ENCODE measurements at places on chromosomes 5 and 9. TPM values are rescaled to one million over a fixed set of nuclear protein-coding genes. Genes with fewer than 3 reads are reported as not detected.

SH3TC2 gene
- polyA plus RNA-seq = 1.5 TPM

GRCh38 chr5:86979811-86980411 lies 287.8 kb upstream of the RASA1 start:
- peak; percentile 54 for DNase-seq

CKMT2 gene
- polyA plus RNA-seq = 0.10 TPM

SLC45A2 gene
- not detected for polyA plus RNA-seq

DNA sequence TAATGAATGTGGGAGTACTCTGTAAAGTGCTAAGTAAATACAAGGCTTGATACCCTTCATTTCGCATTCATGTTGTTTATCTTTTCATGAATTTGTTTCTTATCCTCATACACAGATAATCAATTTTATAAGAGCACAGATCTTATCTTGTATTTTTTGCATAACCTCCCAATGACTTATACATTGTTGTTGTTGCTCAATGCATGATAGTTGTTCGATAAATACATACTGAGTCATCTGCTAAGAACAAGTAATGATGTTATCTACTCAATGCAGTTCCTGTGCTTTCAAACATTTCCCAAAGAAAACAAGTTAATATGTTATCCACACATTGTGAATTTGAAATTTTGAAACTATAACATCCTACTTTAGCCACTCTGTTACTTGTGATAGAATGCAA lies 60.7 kb downstream of the TAF11L14 start:
- DNase-seq = no peak

GRCh38 chr5:172050080-172050479 lies 43.6 kb upstream of the FBXW11 start:
- no peak for DNase-seq

SPINK6 gene
- not detected for polyA plus RNA-seq

GRCh38 chr9:123679330-123679987 lies 250.5 kb downstream of the DENND1A start:
- peak; percentile 46 for DNase-seq

DNA sequence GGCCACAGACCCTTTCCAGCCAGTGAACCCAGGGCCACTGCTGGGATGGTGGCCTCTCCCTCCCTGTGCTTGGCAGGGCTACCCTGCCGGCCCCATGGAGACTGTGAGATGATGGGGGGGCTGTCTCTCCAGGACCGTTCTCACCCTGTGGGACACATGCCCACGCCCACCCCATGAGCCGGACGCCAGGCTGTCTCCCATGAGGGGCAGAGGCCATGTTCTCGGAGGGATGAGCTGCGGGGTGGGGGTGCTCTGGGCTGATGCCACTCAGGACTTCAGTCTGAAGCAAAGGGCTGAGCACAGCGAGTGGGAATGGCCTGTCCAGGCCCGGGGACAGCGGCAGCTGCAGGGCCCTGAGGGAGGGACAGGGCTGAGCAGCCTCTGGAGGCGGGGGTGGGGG lies 88.9 kb downstream of the KCNT1 start:
- DNase-seq = no peak

GRCh38 chr9:127132375-127132774 lies 9.9 kb upstream of the ANGPTL2 start:
- DNase-seq = no peak

NELFB gene
- polyA plus RNA-seq = 51.9 TPM

PDE6A gene
- not detected for polyA plus RNA-seq

CTXN3 gene
- not detected for polyA plus RNA-seq

- DNase-seq = no peak
These were observed 39.2 kb upstream of the PCA3 start for GRCh38 chr9:76725011-76725546.

- no peak for DNase-seq
These were observed 126.0 kb upstream of the MAN2A1 start for GRCh38 chr5:109563739-109564138.

- no peak for DNase-seq
These were observed 186.0 kb downstream of the PAX5 start for GRCh38 chr9:36847781-36848673.

DNA sequence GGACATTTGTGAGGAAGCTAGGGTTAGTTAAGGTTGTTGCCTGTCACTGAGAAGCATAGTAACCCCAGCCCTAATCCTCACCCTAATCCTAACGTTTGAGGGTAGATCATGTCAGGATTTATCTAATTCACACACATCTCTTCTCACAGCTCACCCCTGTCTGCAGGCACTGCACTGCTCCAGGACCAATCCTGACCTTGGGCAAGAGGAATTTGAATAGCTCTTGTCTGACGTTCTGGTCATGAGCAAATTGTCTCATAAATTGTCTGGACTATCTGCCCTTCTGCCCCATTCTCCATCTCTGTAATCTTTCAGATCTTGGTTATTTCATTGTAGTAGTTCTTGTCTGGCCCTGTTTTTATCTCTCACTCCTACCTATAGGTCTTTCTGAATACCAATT lies 18.7 kb downstream of the CRHBP start:
- DNase-seq = no peak

- no peak for DNase-seq
These were observed 81.5 kb downstream of the GALNT10 start for GRCh38 chr5:154271936-154272514.

GRCh38 chr5:38462976-38463633 lies 93.3 kb downstream of the LIFR start:
- no peak for DNase-seq

DNA sequence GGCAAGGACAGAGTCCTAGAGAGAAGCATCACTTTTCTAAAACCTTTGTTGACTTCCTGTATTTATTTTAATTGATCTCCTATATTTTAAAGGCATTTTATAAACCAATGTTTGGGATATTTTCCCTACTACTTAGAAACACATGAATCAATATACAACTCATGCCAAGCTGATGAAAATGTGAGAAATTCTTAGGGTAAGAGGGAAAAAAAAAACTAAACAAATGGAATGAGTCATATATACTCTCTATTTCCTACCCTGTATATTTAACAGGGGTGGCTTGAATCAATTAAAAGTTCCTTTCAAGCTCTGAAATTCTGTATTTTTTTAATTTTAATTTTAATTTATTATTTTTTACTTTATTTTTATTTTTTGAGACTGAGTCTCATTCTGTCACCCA lies 19.6 kb downstream of the BAAT start:
- peak; percentile 4 for DNase-seq

DNA sequence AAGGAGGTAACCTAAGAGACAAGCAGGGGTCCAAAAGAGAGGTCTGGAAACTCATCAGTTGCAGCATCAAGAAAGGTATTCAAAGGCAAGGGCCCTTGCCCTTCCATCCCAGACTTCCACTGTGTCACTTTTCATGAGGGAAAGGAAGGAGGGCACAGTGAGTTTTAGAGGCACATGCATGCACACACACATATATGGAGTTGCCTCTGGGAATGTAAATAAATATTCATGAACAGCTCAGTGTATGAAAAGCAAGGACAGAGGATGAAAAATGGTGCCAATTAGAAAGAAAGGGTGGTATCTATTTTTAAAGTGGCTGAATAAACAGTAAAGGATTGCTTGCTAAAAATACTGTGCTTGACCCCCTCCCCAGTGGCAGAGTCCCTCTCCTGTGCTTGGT lies 105.3 kb upstream of the LRRTM2 start:
- no peak for DNase-seq

GRCh38 chr5:59832577-59833301 lies 60.8 kb downstream of the PDE4D start:
- DNase-seq = no peak

DNA sequence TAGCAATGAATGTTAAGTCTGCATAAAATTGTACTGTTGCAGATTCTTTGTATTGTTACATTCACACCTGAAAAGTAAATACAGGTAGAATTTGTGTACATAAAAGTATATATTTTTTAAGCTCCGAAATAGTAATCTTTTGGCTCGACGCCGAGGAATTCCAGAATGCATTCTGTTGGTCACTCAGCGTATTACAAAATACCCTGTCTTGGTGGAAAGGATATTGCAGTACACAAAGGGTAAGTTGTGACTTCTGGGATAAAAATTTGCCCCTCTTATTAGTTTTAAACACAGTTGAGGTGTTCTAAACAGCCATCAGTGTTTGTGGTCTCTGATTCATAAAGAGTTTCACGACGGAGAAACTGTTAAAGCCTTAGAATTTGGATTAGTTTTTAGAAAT lies 257.6 kb downstream of the ARHGEF28 start:
- no peak for DNase-seq

- DNase-seq = peak; percentile 50
These were observed 167.3 kb downstream of the MUSK start for GRCh38 chr9:110835859-110836271.

GRCh38 chr5:97820138-97820537 lies 637.1 kb upstream of the RIOK2 start:
- DNase-seq = no peak

- DNase-seq = peak; percentile 34
These were observed 18.2 kb upstream of the FNIP1 start for GRCh38 chr5:131814990-131815389.

DNA sequence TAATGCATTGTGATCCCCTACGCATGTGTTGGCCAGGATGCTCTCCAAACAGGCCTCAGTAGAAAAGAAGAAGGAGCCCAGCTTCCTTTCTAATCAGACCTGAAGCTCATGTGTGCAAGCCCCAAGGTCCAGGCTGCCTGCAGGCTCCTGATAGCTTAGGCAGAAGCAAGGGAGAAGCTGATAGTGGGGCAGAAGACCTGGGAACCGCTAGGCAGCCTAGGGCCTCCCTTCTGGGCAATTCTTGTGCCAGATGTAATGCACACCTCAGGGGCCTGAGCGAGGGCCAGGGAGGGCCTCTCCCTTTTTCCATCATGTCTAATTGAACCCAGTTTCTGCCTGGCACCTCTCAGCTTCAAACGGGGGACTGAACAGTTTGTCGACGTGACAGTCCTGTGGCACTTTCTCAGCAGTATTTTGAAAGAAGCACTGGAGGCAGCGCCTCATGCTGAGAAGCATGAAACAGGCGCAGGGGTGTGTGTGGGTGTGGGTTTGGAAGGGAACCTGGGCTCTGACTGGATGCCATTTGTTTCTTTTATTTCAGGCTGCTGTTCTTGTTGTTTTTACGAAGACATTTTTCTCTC lies 212.8 kb downstream of the PIK3R1 start:
- DNase-seq = no peak

DNA sequence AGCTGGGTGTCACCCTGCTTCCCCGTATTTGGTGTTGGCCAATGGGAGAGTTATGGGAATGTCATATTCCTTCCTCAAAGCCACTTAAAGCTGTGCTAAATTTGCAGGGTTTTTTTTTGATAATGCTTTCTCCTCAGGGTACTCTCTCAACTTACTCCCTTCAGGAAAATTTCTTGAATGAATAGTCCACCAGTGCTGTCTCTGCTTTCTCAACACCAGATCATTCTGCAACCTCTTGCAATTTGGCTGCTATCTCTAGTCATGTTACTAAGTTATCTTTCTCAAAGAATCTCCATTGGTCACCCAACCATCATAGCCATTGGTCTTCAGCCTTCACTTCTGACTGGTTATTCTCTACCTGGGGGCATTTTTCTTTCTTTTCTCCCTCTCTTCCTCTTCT lies 13.4 kb upstream of the TNFAIP8 start:
- DNase-seq = no peak

ABLIM3 gene
- polyA plus RNA-seq = 14.0 TPM

DNA sequence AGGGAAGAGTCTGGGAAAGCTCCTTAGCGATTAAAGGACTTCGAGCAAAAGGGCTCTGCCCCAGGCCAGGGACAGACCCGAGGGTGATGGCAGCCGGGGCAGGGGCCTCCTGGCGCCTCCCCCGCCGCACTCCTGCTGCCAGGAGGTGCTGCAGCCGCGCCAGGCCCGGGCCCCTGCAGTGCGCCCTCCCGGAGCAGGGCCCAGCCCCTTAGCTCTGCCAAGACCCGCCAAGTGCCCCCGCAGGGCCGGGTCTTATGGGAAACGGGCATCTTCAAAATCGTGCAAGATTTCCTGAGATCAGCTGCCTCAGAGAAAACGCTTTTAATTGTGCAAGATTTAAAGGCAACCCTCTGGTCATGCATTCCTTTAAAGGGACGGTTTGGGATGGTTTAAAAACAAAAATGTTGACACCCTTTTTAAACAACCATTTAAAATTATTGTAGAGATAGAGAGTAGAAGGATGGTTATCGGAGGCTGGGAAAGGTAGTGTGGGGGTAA lies 52.4 kb downstream of the CDC14B start:
- DNase-seq = no peak

GRCh38 chr9:89000371-89000781 lies 9.1 kb downstream of the S1PR3 start:
- no peak for DNase-seq

GRCh38 chr5:71734141-71734540 lies 15.1 kb downstream of the CARTPT start:
- no peak for DNase-seq

DMRT3 gene
- polyA plus RNA-seq = not detected

DNA sequence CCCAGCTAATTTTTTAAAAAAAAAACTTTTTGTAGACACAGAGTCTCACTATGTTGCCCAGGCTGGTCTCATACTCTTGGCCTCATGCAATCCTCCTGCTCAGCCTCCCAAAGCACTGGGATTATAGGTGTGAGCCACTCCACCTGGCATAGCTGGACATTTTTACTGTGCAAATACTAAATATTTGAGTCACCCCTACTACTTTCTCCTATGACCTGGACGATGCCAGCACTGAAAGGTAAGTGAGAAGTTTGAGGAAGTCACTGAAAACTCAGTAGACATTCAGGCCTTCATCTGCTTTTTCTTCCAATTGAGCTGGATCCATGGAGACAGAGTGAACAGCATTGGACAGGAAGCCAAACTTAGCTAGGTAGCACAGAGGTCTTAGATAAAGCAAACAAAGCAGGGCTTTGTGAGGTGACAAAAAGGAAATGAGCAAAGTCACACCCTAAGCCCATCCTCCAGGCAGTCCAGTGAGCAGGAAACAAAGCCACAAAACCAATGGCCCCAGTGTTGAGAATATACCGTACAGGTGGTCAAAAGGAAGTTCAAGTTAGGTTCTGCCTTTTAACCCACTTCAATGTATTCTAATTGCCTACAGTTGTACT lies 192.6 kb upstream of the RASA1 start:
- DNase-seq = no peak

GRCh38 chr5:111255169-111255568 lies 31.0 kb downstream of the CAMK4 start:
- no peak for DNase-seq

- DNase-seq = no peak
These were observed 117.8 kb downstream of the ZNF354C start for GRCh38 chr5:179177711-179178575.

- no peak for DNase-seq
These were observed 110.6 kb downstream of the PLPPR1 start for GRCh38 chr9:101139082-101139481.

THBS4 gene
- polyA plus RNA-seq = 0.23 TPM

DNA sequence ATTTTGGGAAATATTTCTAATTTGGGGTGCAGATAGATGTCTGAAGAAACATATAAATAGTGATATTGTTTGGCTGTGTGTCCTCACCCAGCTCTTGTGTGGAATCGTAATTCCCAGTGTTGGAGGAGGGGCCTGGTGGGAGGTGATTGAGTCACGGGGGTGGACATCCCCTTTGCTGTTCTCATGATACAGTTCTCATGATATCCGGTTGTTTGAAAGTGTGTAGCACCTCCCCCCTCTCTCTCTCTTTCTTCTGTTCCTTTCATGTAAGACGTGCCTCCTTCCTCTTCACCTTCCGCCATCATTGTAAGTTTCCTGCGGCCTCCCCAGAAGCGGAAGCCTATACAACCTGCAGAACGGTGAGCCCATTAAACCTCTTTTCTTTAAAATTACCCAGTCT lies 11.4 kb upstream of the ADAMTS16 start:
- no peak for DNase-seq

WASHC1 gene
- polyA plus RNA-seq = 10.8 TPM

GRCh38 chr5:36948041-36948440 lies 71.5 kb downstream of the NIPBL start:
- DNase-seq = no peak

Data from BJ (cell line).